ENCODE measurements at places on chromosomes 16 and 17.

DNA sequence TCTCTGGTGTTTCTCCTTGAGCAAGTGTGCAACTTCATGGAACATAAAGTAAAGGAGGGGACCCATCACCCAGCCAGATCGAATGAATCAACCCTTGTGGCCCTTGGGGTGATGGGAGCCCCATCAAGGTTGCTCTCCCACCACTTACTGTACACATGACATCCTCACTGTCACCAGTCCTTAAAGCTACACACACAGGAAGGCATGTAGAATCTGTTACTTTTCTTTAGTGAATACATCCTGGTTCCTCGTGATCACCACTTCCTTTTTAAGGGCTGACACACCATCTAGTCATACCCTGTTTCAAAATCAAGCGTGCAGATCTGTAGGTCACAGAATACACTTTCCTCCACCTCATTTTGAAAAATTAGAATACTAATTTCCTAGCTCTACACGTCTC lies 22.6 kb upstream of the MPHOSPH6 start:
- DNase-seq: peak; percentile 70

- DNase-seq: no peak
Observed at GRCh38 chr16:59611556-59611955, 877.4 kb upstream of the GOT2 start.

DNA sequence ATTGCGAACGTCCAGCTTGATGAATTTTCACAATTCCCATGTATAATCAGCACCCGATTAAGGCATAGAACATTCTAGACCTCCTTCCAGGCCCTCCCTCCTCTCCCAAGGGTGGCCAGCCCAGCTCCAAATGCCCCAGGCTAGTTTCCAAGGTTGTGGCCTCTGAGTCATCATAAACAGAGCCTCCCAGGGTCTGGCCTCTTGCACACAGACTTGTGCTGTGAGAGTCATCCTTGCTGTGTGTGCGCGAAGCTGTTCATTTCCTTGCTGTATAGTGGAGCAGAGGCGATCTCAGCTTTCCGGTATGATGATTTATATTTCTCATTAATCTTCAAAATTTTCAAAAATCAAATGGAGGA lies 20.5 kb upstream of the JPH3 start:
- DNase-seq: peak; percentile 97

DNA sequence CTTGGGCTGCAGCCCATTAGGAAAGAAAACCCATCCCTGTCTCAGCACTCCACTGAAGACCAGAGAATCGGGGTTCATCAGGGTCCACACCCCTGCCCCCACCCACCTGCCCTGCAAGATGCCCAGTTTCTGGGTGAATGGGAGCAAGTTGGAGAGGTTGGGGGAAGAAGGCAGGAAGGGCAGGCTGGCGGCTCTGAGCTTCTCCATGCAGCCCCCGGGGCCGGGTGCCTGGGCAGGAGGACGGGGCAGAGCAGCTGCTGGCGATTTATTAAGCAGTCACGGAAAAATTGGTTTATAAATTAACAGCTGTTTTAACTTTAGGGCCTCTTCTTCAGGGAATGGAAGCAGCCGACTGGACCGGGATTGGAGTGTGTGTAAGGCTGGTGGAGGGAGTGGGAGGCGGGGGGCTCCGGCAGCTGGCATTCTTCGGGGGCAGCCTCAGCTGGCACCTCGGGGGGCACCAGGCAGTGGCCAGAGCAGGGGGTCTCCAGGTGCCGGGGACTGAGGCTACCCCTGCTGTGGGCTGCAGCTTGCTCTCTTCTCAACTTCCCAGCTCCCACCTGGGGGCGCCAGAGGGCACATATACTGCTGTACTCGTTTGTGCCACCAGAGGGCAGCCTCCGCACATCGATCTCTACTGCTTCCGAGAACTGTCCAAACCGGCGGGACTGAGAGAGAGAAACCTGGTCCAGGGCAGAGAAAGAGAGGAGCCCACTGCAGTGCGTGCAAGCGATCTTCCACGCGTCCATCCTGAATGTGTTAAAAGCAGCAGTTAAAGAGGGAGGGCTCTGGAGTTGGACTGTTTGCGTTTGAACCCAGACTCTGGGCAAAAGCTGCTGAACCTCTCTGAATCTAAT lies 5.0 kb upstream of the PPP1R1B start:
- peak; percentile 80 for DNase-seq

DNA sequence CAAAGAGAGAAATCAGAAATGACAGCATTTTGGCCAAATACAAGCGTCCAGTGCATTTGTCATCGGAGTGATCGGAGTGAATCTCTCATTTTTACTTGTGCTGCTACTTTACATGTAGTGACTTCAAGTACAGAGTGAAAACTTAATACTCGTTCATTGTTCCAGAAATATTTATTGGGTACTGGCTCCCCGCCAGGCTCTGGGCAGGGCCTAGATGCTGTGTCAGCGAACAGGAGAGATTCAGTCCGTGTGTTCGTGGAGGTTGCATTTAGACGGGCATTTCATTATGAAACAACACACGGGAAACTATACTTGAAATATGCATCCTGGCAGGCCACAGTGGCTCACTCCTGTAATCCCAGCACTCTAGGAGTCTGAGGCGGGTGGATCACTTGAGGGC lies 727.2 kb upstream of the RBFOX1 start:
- DNase-seq: no peak

DNA sequence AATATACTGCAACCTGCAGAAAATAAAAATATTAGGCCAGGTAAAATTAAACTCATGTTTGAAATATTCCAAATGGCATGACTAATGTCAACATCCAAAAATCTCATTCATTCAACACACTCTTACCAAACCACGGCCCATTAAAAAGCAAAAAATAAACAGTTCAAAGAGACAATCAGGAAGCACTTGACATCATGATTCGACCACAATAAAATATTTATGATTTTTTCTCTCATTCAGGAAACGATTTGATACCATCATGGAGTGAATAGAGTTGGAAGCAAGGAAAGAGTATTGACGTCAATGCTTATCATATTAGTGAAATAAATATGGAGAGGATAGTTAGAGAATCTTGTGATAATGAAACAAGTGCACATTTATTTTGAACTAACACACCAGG lies 354.1 kb downstream of the KCNJ2 start:
- no peak for DNase-seq

GRCh38 chr17:78381601-78382232 lies 3.3 kb downstream of the PGS1 start:
- DNase-seq: no peak

DNA sequence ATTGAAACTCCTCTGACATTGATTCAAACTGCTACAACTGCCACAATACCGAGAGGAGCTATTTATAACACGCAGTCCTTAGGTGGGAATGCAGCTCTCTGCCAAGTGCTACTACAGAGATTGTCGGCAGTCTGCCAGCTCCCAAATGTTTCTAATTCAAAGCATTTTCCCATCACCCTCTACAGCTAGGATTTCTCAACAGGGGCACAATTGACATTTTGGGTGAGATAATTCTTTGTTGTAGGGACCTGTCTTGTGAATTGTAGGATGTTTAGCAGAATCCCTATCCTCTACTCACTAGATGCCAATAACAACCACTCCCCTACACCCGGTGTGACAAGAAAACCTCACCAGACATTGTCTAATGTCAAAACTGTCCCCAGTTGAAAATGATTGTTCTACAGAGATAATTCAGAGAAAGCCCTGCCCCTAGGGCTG lies 7.8 kb upstream of the N4BP1 start:
- peak; percentile 53 for DNase-seq

DNA sequence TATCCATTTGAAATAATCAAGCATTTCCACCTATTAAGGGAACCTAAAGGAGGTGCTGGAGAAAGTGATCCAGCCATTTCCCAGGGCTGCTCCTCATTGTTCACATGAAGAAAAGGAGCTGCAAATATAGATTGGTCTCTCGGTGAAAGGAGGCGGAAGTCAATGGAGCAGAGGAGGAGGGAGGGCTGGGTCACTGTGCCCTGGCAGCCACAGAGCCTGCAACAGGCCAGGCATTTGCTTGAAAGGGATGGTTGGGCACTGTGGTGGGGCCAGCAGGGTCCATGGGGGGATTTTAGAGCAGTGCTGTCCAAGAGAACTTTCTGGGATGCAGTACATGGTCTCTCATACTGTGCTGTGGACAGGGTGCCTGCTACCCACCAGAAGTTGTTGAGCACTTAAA lies 173.2 kb downstream of the CYLD start:
- DNase-seq: no peak

DNA sequence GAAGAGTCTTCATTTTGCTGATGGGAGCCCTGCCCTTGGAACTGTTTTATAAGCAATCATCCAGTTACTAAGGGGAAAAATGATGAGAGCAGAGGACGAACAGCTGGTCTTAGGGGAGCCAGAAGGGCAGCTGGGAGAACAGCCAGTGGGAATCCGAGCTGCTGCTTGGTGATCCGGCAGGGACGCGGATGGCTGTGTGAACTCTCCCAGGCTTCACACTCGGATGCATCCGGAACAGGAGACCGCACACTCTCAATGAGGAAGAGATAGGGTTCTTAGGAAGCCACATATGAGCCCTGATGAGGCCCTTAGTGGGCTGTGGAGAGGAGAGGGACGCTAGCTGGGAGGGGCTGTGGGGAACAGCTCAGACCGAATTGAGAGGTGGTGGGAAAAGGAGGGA lies 5.0 kb upstream of the CACNG5 start:
- no peak for DNase-seq

- DNase-seq: no peak
Observed at GRCh38 chr16:35908942-35909341, 2449.5 kb downstream of the TP53TG3F start.

- no peak for DNase-seq
Observed at GRCh38 chr17:68595496-68595895, 5.7 kb downstream of the FAM20A start.

- no peak for DNase-seq
Observed at GRCh38 chr17:5629128-5629527, 44.8 kb upstream of the NLRP1 start.

DNA sequence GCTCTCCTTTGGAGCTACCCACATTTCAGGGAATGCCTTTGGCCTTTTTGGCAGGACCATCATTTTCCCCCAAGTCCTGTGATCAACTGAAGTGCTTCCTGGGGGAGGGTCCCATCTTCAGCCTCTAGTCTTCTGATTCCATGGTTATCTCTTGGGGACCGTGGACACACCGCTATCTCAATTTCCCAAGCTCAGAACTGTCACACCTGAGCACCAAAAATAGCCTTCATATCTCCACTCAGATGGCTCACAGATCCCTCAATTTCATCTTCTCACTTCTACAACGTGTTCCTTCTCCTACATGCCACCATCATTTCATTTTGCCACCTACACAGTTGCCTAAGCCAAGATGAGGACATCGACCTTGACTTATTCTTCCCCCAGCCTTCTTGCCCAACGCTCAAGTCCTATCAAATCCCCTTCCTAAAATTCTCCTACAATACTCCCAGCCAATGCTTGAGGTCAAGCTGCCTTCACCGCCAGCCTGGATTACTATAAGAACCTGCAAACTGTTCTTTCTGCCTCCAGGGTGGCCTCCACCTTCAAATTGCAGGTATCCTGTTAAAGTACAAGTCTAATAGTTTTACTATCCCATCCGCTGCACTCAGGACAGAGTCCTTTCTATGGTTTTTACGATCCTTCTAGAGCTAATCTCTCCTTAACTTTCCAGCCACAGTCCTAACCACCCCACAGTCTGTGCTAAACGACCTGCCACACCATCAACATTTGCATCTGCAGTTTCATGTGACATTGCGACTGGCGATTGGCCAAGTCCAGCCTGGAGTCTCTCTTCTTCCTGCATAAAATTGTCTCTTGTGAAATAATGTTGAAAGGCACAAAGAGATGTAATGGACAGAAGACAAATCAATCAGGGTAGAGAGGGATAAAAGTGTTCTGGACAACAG lies 6.2 kb downstream of the ATP6V0D1 start:
- no peak for DNase-seq

DNA sequence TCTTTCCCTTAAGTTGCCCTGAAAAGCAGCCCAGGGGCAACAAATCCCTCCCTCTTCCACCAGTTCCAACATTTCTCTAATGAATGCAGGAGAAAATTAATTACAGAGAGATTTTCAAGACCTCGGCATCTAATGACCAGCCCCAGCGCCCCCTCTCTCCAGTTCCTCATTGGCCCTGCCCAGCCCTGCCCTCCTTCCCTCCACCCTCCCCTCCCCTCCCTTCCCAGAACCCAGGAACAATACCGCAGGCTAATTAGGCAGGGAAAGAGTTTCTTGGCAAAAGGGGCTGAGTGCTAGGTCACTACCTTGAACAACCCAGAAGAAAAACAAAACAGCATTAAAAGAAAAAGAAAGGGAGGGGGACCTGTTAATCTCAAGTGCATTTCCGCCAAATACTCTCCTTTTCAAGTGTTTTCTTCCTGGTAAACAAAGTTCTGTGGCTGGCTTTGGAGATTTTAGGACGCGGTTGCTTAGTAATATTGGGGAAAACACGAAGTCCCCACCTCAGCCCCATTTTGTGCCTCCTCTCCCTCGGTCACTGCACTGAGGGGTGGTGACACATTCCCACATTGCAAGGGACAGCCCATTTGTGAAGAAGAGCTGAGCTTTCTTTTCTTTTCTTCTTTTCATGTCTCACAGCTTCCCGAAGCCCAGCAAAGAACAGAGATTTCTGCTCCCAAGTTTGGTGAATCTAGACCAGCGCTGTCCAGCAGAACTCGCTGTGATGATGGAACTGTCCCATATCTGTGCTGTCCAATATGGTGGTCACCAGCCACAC lies 215.4 kb downstream of the SOX9 start:
- DNase-seq: no peak

DNA sequence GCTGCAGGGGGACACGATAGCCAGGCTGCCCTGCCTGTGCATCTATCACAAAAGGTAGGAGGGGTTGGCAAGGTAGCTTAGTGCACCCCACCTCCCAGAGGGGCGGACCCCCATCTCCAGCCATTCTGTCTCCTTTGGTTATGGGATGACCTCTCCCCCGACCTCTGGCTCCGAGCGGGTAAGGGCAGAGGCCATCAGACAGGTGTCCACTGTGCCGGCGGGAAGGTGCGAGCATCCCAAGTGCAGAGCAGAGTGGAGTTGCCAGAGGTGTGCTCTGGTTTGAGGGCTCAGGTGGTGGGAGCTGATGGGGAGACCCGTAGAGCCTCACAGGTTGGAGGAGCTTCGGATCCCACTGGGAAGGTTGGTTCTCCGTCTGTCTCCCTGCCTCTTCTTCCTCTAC lies 11.7 kb downstream of the LDHD start:
- DNase-seq: no peak

Measured in EL (cell line).